ENCODE measurements at places on chromosomes 2 and 18.

GRCh38 chr2:64400733-64401528 lies 53.0 kb upstream of the LGALSL start:
- no peak for DNase-seq

GRCh38 chr2:47058003-47058931 lies 96.8 kb downstream of the STPG4 start:
- peak; percentile 37 for DNase-seq

GRCh38 chr2:106232638-106233349 lies 38.7 kb upstream of the UXS1 start:
- no peak for DNase-seq

DNA sequence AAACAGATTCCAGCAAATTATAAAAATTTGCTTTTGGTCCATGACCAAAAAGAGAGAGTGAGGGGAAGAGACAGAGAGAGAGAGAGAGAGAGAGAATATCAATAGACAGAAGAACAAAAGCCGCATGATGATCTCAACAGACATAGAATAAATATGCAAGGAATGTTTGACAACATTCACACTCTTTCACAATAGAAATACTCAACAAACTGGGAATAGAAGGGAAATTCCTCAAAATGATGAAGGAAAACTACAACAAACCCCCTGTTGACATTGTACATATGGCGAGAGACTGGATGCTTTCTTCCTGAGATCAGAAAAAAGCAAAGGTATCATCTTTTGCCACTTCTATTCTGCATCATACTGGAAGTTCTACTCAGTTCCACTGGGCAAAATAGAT lies 309.7 kb downstream of the RAD51AP2 start:
- no peak for DNase-seq

- no peak for DNase-seq
Measured at GRCh38 chr2:156565066-156565710, 129.0 kb downstream of the GPD2 start.

DNA sequence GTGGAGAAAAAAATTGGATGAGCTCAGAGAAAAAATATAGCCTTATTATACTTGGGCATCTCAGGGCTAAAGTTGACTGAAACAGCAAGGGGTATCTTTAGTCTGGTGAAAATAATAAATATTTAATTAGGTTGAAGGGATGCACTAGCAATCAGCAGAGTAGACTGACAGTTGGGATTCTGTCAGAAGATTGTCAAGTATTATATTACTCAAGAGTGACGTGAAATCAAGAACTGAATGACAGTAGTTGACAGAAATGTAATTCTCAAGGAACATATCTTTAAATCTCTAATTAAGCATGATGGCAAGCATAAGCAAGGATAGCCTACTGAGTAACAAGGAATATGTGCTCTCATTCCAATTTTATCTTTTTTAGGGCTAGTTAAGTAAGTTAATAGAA lies 1301.1 kb downstream of the DSC3 start:
- DNase-seq, result no peak

DNA sequence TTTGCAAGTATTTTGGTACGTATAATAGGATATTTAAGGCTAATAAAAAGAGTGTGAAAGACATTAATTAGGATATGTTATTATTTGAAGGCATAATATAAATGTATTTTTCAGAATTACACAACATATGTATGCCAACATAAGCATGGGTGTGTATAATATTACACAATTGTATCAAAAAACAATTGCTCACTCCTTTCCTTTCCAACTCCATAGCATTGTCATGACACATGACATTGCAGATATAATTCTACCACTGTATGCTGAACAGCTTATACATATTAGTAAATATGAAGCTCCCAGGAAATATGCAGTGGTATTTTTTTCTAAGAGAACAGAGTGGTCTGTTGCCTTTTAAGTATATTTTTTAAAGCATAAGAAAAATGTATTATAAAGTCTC lies 593.1 kb downstream of the TMX3 start:
- DNase-seq, result no peak

DNA sequence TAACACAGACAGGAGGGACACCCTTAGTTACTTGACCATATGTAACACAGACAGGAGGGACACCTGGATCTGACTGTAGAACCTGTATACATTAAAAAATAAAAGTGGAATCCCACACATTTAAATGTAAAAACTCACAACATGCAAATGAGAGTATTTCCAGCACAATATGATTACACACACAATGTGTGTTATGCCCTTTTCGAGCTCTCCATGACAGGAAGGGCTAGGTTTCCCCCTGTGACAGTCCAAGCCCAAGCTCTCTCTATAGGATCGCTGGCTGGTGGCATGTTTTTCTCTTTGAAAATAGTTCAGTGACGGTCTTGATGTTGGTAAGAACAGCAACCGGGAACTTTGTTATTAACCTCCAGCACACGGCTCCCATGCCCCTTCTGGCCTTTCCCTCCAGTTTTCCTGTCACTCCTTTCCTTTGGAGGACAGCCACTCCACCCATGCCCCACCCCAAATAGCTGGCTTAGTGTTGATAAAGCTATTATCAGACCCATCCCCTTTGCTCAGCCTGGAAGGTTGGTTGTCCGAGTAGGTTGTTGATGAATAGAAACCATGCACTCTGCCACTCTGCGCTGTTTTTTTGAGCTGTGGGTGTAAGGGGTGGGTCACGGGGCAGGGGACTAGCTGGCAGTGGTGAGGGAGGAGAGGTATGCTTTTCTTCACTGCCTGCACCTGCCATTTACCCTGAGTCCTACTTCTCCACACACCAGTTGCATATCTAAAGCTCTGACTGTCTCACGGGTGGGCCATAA lies 2.7 kb downstream of the RASGRP3 start:
- DNase-seq, result peak; percentile 56

DNA sequence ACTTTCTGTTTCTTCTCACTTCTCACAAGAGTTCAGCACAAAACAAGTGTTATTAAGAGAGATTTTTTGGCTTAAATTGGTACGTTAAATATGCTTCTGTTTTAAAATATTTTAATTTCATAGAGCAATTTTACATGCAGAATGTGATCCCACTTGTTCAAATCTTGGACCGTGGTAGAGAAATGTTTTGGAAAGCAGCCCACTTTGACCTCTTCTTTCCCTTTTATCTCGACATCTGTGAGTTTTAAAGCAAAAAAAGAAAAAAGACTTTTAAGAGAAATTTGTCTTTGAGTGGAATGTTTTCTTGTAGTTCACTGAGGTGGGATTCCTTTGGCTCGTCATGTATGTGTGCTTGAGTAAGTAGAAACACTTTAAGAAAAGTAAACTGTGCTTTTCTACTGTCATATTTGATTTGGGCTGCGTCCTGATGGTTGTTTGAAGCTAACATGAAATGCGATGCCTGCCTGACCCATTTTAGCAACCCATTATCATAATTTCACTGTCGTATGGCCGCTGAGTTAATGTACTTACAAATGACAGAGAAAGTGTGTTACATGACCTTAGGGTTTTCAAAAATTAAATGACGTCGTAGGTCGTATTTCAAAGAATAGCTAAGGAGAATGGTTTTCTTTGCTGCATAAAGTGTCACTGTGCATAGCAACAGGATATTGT lies 54.5 kb downstream of the TSHZ1 start:
- no peak for DNase-seq

DNA sequence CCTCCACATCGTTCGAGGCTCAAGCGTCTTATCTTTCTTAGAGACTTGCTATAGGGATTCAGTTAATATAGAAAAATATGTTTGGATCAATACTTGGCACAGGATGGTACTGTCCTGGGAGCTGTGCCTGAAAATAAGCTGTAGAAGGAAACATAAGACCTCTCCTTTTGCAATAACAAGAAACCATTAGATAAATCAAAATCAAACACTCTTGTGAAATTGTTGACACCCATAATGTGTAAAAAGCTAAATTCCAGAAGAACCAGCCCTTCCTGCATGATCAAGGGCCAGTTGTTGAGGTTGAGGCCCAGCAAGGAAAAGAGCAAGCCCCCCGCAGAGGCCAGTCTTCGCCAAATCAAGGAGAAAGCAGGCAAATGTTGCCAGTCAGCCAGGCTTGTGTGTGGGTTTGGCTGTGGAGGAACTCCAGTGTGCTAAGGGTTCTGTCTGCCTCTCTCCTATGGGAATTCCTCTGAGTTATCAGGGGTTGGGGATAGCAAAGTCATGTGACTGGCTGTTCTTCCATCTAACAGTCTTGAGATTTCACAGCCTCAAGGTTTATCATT lies 185.7 kb downstream of the ACKR3 start:
- no peak for DNase-seq

GRCh38 chr2:191222952-191223351 lies 22.3 kb upstream of the MYO1B start:
- no peak for DNase-seq

DNA sequence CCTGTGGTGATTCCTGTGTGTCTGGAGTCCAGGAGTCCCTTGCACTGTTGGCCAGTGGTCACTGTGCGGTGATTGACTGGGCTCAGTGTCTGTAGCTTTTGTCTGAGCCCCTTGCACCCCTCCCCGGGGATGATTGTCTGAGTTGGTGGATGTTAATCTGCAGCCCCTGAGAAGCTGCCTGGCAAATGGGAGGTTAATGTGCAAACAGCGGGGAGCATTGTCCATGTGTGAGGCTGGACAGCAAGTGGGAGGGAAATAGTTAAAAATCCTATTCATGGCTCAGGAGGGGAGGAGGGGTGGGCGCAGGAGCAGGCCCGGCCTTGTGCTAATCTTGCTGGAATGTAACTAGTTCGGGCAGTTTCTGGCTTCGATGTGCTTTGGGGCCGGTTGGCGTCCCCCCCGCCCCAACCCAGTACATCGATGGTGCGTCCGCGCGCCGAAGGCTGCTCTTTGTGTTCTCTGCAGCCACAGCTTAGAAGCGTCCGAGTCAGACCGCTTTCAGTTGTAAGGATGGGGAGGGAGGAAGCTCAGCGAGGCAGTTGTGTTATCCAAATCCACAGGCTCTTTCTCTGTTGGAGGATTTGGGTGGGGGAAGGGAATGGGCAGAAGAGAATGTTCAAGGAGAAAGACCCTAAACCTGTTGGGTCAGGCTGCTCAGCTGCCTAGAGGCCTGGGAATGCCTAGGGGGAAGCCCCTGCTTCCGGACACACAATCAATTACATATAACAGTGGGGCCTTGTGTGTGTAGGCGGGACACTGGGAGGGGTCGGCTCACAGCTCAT lies 71.8 kb downstream of the TGOLN2 start:
- no peak for DNase-seq

GRCh38 chr2:10124538-10125045 lies 2.1 kb downstream of the RRM2 start:
- DNase-seq, result peak; percentile 79

DNA sequence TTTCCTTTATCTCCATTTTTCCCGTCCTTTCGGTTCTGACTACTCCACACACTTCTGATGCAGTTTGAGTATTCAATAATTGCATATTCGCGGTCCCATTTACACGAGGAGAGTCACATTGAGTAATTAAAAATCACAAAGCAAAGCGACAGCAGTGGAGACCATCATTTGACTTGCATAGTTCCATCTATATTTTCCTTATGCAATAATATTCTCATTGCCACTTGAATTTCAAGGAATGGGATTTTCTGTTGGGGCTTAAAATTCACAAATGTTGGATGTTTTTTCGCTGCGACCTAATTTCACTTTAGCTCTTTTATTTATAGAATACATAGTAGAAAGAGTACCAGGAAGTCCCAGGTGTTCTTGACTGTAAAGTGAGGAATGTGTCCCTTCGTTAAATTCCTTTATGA lies 186.8 kb downstream of the ZEB2 start:
- DNase-seq, result no peak

DNA sequence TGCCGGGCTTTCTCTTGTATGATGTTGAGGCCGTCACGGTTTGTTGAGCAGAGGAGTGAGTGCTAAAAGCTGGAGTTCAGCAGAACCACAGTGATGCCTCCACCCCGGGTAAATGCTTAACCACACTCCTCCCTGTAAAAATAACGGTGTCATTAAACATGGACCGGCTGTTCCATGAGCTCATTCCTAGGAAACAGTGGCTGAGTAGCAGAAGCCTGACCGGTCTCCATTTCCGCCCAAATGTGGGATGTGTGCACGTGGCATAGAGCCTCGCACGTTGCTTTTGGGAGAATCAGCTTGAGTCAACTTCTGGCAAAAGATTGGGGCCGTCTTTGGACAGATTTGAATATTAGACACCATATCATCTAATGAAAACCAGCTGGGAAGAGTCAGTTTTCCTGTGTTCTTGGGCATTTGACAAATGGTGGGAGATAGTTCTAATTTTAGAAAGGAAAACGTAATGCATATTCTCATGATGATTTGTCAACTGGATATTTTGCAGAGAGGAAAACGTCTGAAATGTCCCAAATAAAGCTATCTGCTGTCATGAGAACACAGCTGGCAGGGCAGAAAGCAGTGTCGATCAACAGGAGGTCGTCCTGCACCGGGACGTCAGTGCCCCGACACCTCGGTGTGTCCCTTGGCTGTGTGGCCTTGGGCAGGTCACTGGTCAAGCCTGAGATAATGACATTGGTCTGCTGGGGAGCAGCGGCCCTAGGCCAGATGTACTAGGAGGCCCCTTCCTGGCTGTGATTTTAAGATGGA lies 42.4 kb downstream of the LRRFIP1 start:
- no peak for DNase-seq

GRCh38 chr18:68467957-68468356 lies 247.0 kb downstream of the TMX3 start:
- peak; percentile 79 for DNase-seq

- DNase-seq, result no peak
Measured at GRCh38 chr2:220101980-220102379, 474.6 kb downstream of the SLC4A3 start.

DNA sequence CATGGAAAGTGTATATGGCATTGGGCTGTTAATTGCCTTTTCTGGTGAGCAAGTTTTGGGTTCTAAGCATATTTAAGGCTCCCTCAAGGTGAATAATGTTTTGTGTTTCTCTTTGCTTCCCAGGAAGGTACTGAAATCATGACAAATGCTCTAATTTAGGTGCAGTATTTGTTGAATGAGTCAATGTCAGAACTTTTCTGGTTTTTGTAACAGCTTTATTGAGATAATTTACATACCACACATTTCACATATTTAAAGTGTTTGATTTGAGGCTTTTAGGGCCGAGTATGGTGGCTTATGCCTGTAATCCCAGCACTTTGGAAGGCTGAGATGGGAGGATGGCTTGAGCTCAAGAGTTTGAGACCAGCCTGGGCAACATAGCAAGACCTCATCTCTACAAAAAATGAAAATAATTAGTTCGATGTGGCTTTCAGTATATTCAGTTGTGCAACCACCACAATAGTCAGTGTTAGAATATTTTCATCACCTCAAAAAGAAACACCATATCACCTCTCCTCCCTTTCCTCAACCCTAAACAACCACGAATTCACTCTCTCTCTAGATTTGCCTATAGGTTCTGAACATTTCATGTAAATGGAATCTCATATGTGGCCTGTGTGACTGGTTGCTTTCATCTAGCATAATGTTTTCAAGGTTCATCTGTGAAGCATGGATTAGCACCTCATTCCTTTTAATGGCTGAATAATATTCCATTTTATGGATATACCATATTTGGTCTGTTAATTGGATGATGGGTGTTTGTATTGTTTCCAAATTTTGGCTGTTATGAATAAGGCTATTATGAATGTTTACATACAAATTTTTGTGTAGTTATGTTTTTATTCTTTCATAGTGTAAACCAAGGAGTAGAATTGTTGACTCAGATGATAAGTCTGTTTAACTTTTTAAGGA lies 54.9 kb downstream of the MGAT5 start:
- DNase-seq, result no peak

GRCh38 chr2:105517814-105518705 lies 119.2 kb upstream of the FHL2 start:
- DNase-seq, result no peak

- no peak for DNase-seq
Measured at GRCh38 chr2:19070886-19071285, 287.5 kb downstream of the OSR1 start.

- no peak for DNase-seq
Measured at GRCh38 chr2:61016392-61017002, 1.0 kb upstream of the PEX13 start.

GRCh38 chr18:74631623-74632350 lies 34.1 kb downstream of the ZNF407 start:
- DNase-seq, result peak; percentile 67
